ENCODE measurements at places on chromosomes 5 and 9. TPM values are rescaled to one million over a fixed set of nuclear protein-coding genes. Genes with fewer than 3 reads are reported as not detected.

BTNL8 gene
- not detected for total RNA-seq

PALM2AKAP2 gene
- total RNA-seq: 0.47 TPM

CDX1 gene
- not detected for total RNA-seq

DAB2 gene
- 6.9 TPM for total RNA-seq

PCDHGB1 gene
- 1.7 TPM for total RNA-seq

CCDC187 gene
- total RNA-seq: not detected

PCDHA5 gene
- total RNA-seq: 0.70 TPM

FOXD4L5 gene
- total RNA-seq: 0.03 TPM

F2R gene
- total RNA-seq: 53.0 TPM

THBS4 gene
- 0.23 TPM for total RNA-seq

CD274 gene
- 2.1 TPM for total RNA-seq

ADGRV1 gene
- 0.56 TPM for total RNA-seq

DNLZ gene
- 40.2 TPM for total RNA-seq

GAS1 gene
- total RNA-seq: 0.10 TPM

CD180 gene
- not detected for total RNA-seq

KIF12 gene
- total RNA-seq: 2.0 TPM

HEMGN gene
- total RNA-seq: not detected

IL13 gene
- not detected for total RNA-seq

ANKRD20A1 gene
- total RNA-seq: 0.51 TPM

TSLP gene
- total RNA-seq: not detected

RNF183 gene
- total RNA-seq: not detected

CAVIN4 gene
- total RNA-seq: 0.29 TPM

GABBR2 gene
- 0.49 TPM for total RNA-seq

LHFPL2 gene
- 68.3 TPM for total RNA-seq

PAPPA gene
- 32.6 TPM for total RNA-seq

ARL14EPL gene
- 0.43 TPM for total RNA-seq

TXNDC8 gene
- total RNA-seq: not detected

CARD9 gene
- total RNA-seq: 0.90 TPM

SLC34A1 gene
- not detected for total RNA-seq

LOX gene
- total RNA-seq: 1.6 TPM

ANXA2R gene
- 3.7 TPM for total RNA-seq

LCNL1 gene
- 0.13 TPM for total RNA-seq

GPSM1 gene
- total RNA-seq: 12.6 TPM

PIK3R1 gene
- total RNA-seq: 6.8 TPM

SPINK4 gene
- total RNA-seq: not detected

SMARCA2 gene
- 37.1 TPM for total RNA-seq

CEL gene
- total RNA-seq: 0.40 TPM

DRD1 gene
- 0.13 TPM for total RNA-seq

ZNF883 gene
- total RNA-seq: 0.85 TPM

SPATA31D4 gene
- total RNA-seq: not detected

SPAG8 gene
- total RNA-seq: 0.35 TPM

ACTBL2 gene
- total RNA-seq: 0.07 TPM

IFNA13 gene
- not detected for total RNA-seq

ABO gene
- total RNA-seq: not detected

PIP5K1B gene
- not detected for total RNA-seq

HRCT1 gene
- 0.20 TPM for total RNA-seq

FRMD3 gene
- total RNA-seq: 4.7 TPM

Data from A549 treated with Hydrocortisone at 1 μM for 4 hours (cell line).